GM12891 (cell line): ENCODE measurements at places on chromosomes 13 and 19.
A peak's percentile ranks its signal among the peaks of the same experiment; 100 is the strongest.

DNA sequence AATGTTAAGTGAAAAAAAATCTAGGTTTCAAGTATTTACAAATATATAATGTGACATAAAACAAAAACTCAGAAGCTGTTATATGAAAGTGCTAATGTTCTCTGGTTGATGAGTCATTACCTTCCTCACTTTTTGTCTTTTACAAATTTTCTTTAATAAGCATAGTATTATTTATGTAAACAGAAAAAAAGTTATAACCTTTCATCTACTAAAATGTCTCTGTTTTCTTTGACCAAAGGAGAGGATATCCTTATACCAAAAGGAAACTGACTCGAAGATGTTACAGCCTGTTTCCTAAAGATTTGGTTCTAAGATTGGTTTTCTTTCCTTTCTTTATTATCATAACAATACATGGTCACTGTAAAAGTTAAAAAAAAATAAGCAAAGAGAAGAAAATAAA lies 38.0 kb downstream of the RCBTB2 start:
- DNase-seq: no peak

DNA sequence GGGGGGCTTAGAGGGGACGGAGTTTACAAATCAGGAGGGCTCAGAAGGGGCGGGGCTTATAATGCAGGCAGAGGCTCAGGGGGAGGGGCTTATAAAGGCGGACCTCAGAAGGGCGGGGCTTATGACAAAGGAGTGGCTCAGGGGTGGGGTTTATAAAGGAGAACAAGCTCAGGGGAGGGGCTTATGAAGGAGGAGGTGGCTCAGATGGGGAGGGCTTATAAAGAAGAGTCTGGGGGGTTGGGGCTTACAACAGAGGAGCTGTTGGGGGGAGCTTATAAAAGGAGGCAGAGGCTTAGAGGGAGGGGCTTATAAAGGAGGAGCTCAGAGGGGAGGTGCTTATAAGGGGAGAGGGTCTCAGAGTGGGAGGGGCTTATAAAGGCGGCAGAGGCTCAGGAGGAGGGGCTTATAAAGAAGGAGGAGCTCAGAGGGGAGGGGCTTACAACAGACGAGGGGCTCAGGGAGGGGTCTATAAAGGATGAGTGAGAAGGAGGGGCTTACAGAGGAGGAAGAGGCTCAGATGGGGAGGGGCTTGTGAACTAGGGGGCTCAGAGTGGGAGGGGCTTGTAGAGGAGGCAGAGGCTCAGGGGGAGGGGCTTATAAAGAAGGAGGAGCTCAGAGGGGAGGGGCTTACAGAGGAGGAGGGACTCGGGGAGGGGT lies 1.0 kb downstream of the SMIM24 start:
- DNase-seq: no peak

- no peak for DNase-seq
These were observed 5.4 kb downstream of the SERTAD1 start for GRCh38 chr19:40420451-40420765.

DNA sequence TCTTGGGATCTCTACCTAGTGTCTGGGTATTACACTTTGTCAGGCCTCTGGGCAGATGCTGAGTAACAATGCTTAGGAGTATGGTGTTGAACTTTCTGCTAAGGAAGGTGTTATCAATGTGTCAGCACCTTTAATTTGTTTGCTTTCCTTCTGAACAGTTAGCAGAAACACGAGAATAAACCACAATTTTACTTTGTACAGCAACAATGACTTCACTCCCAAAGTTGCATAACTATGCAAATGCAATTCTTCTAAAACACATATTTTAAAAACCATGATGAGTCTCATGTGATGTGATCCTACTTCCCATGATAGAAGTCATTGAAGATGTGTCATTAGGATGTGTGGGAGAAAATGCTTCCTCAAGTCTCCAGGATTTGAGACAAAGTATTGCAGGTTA lies 155.0 kb downstream of the POSTN start:
- no peak for DNase-seq

GRCh38 chr19:2051773-2052704 lies 995 bp upstream of the MKNK2 start:
- no peak for DNase-seq

DNA sequence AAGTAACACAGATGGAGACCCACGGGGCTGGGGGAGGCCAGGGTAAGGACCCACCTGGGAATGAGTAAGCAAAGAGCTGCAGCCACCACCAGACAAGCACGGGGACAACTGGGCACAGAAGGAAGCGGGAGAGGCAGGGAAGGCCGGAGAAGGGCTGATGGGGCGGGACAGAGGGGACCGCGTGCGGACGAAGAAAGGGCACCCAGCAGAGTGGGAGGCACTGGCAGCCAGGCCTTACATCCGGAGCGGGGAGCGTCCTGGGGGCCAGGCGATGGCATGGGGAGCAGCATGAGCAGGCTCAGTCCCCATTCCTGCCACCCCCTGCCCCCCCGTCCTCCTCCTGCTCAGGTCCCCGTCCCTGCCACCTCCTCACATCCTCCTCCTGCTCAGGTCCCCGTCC lies 3.0 kb downstream of the PROZ start:
- no peak for DNase-seq

DNA sequence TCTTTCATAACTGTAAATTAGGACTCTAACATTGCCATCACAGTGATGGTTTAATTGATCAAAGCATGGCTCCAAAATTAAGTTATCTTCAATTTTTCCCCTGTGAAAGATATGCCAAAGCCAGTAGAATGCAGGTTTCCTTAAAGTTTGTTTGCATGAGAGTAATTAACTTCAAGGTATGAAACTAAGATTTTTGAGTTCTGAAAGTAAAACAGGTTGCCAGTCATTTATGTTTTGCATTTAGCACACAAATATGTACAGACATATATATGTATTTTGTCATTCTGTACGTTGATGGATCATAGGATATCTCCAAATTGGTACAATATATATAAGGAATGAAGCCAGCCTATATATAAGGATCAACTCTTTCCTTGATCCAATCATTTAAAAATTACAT lies 23.6 kb upstream of the NDFIP2 start:
- no peak for DNase-seq

GRCh38 chr19:12965017-12965811 lies 4.2 kb upstream of the DAND5 start:
- peak; percentile 84 for DNase-seq

DNA sequence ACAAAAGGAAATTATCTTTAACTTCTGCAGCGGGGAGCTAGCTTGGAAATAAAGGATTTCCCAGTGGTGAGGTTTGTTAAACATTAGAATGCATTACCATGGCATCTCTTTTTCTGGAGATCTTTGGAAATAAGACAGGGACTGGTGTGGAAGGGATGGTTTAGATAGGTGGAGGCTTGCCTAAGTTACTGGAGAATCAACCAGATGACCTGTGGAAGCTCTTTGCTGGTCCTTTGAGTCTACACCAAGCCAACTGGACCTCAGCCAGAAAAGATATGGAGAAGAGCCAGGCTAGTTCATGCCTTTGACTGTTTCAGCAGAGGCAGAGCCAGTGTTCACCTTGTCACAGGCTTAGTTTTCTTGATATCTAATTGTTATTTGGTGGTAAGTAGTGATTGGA lies 134.7 kb downstream of the KCNRG start:
- no peak for DNase-seq

DNA sequence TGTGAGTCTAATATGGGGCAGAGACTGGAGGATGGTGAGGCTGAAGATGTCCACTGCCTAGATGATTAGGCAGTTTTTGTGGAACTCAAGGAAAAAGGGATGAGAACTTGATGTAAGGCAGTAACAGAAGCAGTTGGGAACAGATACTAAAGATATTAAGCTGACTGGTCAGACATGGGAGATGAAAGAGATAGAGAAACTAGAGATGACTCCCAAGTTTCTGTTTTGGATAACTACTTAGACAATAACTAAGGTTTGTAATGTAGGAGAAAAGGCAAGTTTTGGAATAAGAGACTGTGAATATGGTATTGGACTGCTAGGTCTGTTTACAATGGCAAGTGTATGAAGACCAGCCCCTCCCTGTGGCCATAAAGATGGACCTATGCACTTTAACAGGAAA lies 43.5 kb upstream of the CLDN10 start:
- DNase-seq: no peak

DNA sequence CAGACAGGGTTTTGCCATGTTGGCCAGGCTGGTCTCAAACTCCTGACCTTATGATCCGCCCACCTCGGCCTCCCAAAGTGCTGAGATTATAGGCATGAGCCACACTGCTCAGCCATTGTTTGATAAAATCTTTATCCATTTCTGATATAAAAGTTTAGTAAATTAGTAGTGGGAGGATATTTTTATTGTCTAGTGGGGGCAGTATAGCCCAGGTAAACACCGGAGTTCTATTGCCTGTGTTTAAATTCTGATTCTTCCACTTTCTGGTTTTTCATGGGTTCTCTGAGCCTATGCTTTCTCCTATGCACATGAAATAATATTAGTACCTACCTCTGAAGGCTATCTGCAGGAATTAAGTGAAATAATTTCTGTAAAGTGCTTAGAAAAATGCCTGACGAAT lies 20.1 kb upstream of the ARHGEF18 start:
- no peak for DNase-seq

DNA sequence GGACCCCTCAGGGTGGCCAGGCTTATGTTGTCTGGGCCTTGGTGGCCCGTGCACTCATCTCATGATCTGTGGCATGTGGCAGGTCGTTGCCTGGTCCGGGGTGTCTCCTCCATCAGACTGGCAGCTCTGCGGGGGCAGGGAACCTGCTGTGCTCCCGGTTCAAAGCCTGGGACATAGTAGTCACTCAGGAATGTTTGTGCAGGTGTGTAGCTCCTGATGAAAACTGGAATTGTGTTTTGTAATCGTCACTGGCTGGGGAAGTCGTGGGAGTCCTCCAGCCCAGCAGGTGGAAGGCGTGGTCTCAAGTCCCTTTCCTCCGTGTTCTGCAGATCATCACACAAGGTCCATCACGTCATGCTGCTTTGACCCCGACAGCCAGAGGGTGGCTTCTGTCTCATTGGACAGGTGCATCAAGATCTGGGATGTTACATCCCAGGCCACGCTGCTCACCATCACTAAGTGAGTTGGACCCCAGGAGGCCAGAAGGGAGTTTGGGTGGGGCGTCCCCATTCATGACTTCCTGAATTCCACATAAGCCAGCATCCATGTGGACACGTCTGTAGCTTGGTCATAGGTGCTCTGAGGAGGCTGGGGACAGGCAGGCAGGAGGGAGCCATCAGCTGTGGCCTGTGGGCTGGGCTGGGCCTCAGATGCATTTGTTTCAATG lies 19.1 kb downstream of the WDR88 start:
- no peak for DNase-seq

GRCh38 chr19:8592231-8593009 lies 15.2 kb upstream of the MYO1F start:
- DNase-seq: no peak

DNA sequence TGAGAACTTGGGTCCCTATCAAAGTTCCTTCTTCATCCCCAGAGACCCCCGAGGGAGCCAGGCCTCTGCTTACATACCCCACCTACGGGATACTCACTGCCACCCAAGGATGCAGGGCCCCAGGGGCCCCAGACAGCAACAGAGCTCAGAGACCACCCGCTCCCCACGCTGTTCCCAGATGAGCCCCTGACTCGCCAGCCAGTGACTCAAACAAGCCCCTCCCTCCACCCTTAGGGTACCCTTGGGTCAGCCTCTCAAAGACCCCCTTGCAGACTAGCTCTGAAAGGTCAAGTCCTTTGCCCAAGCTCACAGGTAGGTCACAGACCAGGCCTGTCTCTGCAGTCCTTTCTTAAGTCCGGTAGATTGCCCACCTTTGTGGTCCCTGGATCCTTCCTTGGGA lies 45.7 kb downstream of the CD320 start:
- DNase-seq: no peak

DNA sequence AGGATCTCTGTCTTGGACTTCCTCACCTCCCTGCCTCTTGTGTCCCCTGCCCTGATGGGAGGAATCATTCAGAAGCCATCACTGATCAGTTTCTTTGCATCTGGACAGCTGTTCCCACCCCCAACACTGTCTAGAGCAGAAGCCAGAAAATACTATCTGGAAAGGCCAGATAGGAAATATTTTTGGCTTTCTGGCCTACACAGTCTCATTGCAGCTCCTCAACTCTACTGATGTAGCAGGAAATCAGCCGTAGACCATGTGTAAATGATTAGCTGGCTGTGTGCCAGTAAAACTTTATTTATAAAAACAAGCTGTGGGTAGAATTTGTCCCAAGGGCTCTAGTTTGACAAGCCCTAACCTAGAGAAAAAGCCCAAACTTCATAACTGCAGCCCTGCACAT lies 5.6 kb downstream of the SIGLEC7 start:
- DNase-seq: no peak

GRCh38 chr19:38004186-38004520 lies 97.1 kb downstream of the SIPA1L3 start:
- DNase-seq: no peak

DNA sequence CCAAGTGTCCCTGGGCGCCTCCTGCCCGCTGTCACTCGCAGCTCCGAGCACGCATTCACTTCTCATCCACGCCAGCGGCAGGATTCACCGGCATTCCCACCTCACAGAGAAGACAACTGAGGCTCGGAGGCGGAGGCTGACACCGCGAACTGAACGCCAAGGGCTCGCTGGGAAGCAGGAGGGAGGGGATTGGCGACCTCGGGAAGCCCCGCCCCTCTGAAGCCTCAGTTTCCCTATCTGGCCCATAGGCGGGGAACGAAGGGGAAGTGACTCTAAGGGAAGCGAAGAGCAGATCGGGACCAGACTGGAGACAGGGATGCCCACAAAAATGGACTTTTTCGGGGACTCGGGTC lies 256 bp downstream of the MICOS13 start:
- DNase-seq: no peak

DNA sequence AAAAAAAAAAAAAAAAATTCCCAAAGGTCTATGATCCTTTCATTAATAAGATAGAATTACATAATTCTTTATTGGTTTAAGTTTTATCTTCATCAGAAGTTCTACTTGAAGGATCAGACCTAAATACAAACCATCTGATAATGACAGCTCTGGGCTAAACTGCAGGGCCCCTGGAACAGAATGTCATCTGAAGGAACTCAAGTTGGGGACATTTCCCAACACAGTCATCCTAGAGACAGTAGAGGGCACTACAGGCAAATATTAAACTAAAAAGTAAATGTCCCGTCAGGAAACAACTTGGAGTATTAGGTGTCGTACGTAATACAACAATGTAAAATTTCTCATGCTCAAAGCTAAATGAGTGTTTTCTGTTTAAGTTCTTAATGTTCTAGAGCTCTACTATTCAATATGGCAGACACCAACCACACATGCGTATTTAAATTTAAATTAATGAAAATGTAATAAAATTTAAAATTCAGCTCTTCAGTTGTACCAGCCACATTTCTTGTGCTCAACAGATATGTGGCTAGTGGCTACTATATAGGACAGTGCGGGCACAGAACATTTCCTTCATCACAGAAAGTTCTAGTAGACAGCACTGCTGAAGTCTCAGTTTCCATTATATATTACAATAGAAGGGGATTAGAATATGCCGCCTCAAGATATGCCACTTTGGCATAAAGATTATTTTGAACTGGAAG lies 21.8 kb upstream of the NAXD start:
- DNase-seq: no peak

- DNase-seq: no peak
These were observed 302.4 kb downstream of the DCT start for GRCh38 chr13:94177041-94177440.

DNA sequence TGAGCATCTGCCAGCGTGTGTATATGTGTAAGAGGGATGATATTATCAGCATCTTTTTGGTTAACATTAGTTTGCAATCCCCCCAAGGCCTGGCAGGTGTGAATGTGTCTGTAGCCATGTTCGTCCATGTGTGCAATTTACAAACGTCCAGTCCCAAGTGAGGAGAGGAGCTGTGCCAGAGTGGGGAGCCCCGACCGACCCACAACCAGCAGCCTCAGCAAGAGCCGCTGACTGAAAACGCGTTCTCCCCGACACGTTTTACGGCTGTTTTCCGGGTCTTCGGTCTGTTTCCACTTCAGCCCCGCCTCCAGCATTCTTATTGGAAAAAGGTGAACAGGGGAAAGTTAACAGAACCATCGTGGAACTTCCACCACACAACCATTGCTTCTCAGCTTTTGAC lies 119.1 kb upstream of the SOX1 start:
- no peak for DNase-seq
